ENCODE measurements at places on chromosomes 7 and 10. TPM values are rescaled to one million over a fixed set of nuclear protein-coding genes. Genes with fewer than 3 reads are reported as not detected.

DNA sequence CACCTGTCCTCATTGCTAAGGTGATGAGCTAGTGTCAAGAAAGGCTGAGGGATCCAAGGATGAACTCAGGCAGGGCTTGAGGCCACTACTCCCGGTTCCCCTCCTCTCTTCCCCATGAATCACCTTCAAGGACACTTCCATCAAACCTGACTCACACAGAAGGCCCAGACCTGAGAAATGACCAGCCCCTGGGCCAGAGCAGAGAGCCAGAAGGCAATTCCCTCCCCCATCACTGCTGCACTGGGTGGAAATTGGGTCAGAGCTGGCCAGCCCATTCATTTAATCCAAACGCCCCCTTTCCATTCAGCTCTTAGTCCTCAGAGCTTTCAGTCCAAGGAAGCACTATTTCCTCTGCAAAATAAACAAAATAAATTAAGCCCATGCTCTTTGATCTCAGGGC, 182.0 kb downstream of the KCNMA1 start:
- no peak for DNase-seq

DNA sequence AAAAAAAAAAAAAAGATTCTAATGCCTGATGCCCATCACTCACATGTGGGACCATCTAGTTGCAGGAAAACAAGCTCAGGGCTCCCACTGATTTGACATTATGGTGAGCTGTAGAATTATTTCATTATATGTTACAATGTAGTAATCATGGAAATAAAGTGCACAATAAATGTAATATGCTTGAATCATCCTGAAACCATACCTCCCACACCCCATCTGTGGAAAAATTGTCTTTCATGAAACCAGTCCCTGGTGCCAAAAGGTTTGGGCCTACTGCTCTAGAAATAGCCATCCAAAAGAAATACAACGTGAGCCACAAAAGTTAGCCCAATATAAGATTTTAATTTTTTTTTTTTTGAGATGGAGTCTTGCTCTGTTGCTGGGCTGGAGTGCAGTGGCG, 265.1 kb downstream of the PRPF18 start:
- no peak for DNase-seq

DNA sequence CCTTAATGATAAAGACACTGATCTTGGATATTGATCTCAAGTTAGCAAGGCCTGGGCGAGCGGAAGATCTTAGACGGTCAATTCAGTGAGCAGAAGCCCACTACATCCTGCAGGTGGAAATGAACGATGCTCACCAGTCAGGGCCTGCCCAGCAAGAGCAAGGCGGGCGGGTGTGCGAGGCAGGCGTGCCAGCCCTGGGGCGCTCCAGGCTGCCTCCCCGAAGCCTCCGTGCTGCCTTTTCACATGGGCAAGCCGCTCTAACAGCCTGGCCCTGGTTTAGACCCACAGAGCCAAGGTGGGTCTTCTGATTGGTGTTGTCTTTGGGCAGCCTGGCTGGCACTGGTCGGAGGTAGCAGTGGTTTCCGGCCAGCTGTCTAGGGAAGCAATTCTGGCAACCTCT, 475.1 kb upstream of the FOXK1 start:
- DNase-seq, result no peak

DNA sequence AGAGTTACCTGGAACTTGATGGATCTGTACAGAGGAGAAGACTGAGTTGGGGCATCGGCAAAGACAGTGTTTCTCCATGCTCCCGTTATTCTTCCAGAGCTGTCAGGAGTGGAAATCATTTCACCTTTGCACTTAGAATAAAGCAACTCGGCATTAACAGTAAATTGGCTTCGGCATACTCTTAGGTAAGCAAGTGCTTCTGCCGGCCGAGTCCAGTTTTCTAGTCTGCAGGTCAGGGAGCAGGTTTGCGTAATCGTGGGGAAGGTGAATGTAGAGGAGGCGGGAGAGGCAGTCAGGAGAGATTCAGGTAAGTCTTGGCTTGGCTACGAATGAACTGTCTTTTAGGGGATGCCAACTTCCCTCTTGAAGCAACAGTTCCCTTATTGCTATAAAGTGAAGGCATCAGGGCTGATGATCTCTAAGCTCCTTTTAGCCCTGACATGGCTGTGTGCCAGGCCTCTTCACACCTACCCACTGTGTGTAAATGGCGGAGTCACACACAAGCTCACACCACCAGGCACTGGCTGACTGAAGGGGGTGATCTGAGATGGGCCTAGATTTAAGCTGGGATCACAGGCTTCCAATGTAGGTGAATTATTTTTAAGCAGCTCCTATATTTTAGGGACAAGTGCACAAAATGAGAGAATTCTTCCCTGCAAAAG, 127.1 kb downstream of the GATA3 start:
- no peak for DNase-seq

Gene MKI67
- total RNA-seq, result 24.8 TPM

DNA sequence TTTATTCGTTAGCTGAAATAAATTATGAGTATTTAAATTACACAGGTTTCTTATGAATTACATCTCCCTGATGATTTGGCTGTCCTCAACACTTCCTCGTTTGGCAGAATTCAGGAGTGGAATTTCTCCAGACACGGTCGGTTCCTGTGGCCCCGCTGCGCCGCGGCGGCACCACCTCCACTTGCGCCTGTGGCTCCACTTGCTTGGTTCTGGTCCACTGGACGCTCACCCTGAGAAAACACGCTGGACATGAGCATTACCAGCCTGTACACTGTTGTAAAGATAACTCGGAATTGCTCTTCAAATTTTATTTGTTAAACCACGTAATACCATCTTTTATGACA, 85.3 kb downstream of the ZNF33B start:
- DNase-seq, result no peak

Gene C10orf67
- 0.82 TPM for total RNA-seq

Gene ATOH7
- 0.82 TPM for total RNA-seq

- DNase-seq, result peak; percentile 54
Measured at GRCh38 chr7:74454925-74455288, 1.2 kb downstream of the GTF2IRD1 start.

DNA sequence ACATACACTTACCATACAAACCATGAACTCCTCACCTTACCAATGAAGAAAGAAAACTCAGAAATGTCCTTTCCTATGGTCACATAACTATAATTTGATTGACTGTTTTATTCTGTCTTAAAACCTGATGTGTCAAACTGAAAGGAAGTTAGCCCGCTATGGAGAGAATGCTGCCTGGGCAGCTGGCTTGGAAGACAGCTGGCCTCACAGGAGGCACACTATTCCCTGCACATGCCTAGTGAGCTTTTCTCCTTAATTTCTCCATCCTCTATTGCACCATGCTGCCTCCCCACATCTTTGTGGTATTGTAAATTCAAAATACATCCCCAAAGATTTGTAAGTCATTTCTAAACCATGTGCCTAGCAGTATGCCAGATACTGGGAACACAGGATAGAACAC, 163.3 kb downstream of the STK31 start:
- DNase-seq, result peak; percentile 30

Gene PCDH15
- total RNA-seq, result 0.21 TPM

Gene MALRD1
- 6.4 TPM for total RNA-seq

Gene LMOD2
- 135 TPM for total RNA-seq

DNA sequence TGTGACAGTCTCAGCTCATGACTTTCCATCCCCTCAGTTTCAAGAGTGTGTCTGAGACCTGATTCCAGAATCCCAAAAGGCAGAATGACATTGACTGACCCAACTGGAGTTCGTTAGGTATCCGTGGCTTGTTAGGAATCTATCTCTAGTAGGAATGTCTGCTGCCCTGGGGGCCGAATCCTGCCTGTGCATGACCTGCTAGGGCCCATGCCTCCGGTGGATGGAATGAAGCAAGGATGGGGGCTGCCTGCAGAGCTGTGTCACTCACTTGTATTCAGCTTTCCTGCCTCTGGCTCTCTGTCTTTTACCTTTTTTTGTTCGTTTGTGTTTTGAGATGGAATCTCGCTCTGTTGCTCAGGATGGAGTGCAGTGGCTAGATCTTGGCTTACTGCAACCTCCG, 129.5 kb downstream of the SDK1 start:
- no peak for DNase-seq

DNA sequence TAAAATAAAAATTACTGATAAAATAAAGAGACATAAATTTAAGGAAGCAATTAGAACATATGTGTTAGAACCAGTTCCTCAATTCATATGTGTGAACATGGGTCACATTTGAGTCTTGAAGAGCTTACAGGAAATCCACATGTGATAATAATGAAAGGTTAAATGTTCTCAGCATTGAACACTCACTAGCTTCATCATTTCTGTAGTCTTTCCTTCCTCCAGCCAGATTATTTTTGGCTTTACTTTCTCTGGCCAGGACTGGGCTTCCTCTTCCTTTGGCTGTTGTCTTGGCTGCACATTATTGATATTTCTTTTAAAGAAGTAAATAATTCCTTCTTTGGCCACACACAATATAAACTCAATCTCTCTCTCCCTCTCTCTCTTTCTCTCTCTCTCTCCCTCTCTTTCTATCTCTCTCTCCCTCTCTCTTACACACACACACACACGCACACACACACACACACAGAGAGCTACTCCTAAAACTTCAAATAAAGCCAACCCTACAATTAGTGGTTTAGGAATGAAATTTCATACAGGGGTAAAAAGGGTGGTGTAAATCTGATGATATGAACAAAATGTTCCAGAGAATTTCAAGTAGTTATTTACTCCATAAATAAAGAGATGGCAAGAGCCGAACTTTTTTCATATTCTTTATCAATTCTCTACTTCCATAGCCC, 171.2 kb downstream of the REEP3 start:
- DNase-seq, result peak; percentile 53

Gene RBM20
- 18.4 TPM for total RNA-seq

- DNase-seq, result no peak
Measured at GRCh38 chr10:18968159-18968558, 80.4 kb upstream of the MALRD1 start.

Gene ARHGAP22
- total RNA-seq, result 2.1 TPM

- DNase-seq, result no peak
Measured at GRCh38 chr7:153432063-153432462, 620.1 kb upstream of the DPP6 start.

DNA sequence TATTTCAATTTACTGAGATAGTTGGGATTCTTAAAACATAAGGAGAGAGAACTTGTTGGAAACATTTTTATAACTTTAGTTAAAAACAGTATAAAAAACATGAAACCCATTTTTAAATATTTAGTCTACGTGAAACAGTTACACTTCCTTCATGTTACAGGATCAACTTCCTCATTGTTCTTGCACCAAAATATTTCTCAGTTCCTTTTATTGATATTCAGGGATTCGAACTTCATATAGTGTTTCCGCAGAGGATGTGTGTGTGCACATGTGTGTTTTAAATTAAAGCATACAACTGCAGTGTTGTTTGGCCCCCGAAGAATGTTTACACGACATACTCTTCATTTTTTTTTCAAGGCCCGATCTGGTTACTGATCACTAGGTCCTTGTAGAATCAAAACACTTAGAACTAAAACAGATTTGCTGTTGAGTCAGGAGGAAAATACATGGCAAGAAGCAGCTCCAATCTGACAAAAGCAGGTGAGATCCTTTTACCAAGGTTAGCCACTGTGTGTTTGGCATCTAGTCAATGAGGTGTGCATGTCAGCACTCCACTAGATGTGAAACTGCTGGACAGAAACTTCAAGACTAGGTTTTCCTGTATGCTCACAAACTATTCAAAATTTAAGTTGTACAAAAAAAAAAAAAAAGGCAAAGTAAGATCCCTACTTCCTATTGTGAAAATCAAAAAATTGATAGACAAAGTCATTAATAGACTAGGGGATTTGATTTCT, 60.4 kb downstream of the INSYN2A start:
- DNase-seq, result no peak

GRCh38 chr7:35286422-35286821, 32.5 kb upstream of the TBX20 start:
- no peak for DNase-seq

DNA sequence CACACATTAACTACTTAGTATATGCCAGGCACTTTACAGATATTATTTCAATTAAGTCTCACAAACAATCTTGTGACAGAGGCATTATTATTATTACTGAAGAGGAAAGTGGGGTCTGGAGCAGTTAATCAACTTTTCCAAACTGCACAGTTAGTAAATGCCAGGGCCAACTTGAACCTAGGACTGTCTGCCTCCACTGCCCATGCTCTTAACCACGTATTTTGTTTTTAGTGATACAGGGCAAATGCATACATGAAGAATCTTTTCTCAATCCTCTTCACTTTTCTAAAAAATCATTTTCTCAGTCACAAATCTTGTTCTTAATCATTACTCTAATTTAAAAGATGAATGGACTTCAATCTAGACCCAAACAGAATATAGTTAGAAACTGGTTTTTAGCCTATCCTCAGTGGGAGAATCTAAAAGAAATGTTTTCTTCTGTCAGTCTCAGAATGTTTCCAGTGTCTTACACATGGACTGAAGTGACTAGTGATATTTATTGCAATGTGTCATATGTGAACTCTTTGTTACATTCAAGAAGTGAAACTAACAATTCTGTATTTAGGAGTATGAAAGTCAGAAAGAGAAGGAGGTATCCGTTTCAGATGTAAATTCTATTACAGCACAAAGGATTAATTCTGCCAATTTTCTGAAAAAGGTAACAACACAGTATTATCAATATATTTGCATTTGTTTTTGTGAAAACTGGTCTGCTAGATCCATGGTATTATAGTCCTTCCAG, 55.5 kb upstream of the CCNJ start:
- DNase-seq, result no peak

Gene ACSM6
- total RNA-seq, result not detected

Gene CDHR3
- total RNA-seq, result 4.1 TPM

Gene ZNF425
- 4.7 TPM for total RNA-seq

- DNase-seq, result peak; percentile 8
Measured at GRCh38 chr7:141700848-141701371, 1.1 kb downstream of the DENND11 start.

Gene BICC1
- total RNA-seq, result 32.5 TPM

- DNase-seq, result no peak
Measured at GRCh38 chr10:99912041-99912440, 97.7 kb downstream of the DNMBP start.

DNA sequence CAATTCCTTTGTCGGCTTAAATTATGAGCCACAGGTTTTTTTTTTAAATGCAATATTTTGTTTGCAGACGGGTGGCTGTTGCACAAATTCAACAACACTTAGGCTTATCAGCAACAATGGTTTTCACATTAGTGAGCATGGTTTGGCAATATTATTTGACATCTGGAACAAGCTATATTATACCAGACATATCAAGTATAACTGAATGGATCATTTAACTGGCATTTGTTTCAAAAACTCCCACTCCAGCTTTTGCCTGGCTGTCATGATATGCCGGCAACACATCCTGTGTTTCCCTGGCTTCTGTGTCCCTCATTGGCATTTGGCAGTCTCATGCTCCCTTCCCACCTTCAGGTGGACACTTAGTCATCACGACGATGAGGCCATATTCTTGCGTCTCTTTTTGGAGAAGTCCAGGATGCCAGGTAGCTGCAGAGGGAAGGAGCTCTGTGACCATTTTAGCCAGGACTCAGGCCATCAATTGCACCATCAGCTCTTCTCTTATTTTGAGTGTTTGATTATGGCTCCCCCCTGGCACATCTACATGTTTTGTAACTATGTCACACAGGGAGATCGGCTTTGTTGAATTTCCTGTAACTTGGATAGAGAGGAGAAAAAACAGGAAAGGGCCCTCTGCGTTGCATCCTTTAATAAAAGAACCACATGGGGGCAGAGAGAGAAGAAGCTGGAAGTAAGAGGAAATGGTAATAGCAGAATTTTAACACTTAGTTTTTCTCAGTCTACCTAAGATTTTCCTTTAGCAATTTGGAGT, 413.9 kb downstream of the LRMDA start:
- DNase-seq, result no peak

Gene RAPGEF5
- 83.7 TPM for total RNA-seq

- peak; percentile 41 for DNase-seq
Measured at GRCh38 chr7:117111535-117111934, 158.2 kb downstream of the ST7 start.

Gene TEX47
- not detected for total RNA-seq

GRCh38 chr10:89981891-89982290, 280.5 kb downstream of the KIF20B start:
- peak; percentile 43 for DNase-seq

Gene TBX20
- not detected for total RNA-seq
